ENCODE measurements at places on chromosomes 7 and 10.

DNA sequence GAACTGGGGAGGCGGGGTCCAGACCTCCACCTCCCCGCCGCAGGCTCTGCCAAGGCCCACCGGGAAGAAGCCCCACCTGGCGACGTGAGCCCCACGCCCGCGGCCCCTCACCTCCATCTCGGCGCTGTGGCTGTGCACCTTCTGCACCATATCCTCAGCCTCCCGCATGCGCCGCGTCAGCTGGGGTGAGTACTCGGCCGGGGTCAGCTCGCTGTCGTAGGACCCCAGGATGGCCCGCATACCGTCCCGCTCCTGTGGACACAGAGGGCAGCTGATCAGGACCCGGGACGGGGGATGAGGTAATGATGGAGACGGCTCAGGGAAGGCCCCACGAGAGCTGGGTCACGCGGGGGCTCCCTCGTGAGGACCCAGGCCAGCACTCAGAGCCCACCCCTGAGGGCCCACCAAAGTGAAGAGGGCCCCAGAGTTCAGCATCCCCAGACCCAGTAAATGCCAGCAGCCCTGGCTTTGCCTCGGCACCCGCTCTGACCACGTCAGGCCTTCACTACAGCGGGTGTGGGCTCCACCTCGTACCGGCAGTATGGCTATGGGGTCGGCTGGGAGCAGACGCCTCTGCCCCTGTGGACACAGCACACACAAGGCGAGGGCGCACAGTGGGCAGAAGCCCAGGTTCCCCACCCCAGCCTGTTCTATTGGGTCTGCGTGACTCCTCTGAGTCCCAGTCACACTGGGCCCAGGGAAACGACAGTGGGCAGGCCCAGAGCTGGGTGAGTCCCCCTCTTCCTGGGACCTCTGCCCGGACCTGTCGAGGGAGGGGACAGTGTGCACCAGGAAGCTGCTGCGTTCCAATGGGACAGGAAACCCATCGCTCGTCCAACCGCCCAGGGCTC lies 218.1 kb downstream of the MAD1L1 start:
- DNase-seq = no peak

- DNase-seq = no peak
Observed at GRCh38 chr7:112779667-112780066, 10.5 kb downstream of the TMEM168 start.

DNA sequence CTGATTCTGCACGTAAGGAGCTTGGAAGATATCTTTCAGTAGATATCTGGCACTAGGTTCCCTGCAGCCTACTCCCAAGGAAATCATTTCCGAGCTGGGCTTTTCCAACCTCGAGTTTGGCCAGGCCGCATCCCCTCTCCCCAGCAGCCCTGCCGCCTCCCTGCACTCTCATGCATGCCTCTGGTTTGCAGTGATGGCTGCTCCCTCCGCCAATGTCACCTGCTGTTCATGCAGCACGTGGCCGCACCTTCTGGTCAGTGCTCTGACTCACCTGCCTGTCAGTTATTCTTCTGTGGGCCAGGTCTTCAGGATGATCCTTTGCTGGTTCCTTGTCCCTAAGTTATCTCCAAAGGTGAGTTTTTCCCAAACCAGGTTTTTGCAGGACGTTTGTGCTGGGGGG lies 50.6 kb upstream of the RASGEF1A start:
- DNase-seq = no peak

DNA sequence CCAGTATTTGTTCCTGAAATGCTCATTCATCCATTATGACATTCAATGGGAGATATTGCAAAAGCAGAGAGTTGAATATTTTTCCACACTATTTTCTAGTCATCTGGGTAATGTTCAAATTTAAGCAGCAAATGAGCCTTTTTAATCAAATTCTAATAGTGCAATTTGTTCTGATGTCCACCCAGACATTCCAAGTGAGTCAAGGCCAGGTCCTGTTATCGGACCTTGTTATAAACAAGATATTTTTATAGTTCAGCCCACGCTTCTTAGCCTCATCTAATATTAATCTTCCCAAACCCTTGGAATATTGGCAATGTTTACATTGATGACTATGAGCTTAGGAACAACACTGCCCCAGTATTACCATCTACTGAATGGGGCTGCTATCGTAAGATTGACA lies 500.1 kb upstream of the PHF14 start:
- DNase-seq = no peak

DNA sequence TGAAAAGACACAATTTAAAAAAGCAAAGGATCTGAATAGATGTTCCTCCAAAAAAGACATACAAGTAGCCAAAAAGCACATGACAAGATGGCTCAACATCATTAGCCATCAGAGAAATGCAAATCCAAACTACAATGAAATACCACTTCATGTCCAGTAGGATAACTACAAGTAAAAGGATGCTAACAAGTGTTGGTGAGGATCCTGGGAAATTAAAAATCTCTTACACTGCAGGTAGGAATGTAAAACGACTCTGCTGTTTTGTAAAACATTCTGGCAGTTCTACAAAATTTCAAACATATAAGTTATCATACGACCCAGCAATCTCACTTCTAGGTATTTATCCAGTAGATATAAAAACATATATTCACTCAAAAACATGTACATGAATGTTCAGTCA lies 161.3 kb downstream of the SRPK2 start:
- DNase-seq = no peak

DNA sequence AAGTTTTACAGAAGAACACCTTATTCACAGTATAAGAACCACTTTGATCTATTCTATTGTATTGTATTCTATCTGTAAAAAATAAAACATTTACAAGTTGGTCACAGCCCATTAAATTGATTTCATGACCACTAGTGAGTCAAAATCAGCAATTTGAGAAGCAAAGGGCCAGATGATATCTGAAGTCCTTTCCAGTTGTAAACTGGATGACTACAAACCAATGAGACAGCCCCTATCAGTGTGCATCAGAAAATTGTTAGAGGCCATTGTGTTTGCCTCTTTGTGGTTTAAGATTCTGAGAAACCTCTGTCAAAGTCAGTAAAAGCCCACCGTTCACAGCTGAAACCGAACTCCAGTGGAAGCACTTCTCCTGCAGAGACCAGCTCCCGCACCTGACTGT lies 54.8 kb downstream of the TBXAS1 start:
- no peak for DNase-seq

- no peak for DNase-seq
Observed at GRCh38 chr7:157054927-157055326, 44.5 kb upstream of the MNX1 start.

DNA sequence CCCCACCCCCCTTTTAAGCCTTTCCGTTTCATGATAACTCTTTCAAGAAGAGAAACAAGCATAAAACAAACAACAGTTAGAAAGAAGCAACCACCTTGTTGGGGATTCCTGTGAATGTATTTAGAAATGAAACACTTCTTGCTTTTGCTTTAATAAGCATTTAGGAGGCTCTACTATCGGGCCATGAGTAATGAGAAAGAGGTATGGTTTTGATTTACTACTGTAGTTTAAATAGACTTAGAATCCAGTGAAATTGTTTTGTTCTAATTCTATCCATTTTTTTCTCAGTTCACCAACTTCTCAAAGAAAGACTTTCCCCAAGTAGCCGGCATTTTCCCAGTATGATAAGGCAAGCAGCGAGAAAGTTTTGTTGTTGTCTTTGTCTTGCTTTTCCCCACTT lies 168.7 kb upstream of the HABP2 start:
- no peak for DNase-seq

DNA sequence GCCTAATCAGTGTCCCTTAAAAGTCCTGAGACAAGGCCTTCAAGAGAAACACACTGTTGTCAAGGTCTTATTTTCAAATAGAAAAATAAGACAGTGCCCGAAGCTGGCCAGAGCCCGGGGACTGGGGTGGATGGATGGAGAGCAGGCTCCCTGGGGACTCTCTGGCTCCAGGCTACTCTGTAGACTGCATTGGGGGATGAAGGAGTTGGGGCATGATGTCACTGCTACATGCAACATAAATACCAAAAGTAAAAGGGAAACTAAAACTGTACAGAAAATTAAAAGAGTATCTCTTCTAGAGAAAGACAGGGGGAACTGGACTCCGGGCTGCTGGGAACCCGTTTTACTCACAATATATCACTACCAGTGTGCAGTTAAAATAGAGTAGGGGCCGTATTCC lies 629.8 kb downstream of the KCNMA1 start:
- DNase-seq = no peak

GRCh38 chr10:46516660-46517416 lies 39.6 kb downstream of the GPRIN2 start:
- no peak for DNase-seq

DNA sequence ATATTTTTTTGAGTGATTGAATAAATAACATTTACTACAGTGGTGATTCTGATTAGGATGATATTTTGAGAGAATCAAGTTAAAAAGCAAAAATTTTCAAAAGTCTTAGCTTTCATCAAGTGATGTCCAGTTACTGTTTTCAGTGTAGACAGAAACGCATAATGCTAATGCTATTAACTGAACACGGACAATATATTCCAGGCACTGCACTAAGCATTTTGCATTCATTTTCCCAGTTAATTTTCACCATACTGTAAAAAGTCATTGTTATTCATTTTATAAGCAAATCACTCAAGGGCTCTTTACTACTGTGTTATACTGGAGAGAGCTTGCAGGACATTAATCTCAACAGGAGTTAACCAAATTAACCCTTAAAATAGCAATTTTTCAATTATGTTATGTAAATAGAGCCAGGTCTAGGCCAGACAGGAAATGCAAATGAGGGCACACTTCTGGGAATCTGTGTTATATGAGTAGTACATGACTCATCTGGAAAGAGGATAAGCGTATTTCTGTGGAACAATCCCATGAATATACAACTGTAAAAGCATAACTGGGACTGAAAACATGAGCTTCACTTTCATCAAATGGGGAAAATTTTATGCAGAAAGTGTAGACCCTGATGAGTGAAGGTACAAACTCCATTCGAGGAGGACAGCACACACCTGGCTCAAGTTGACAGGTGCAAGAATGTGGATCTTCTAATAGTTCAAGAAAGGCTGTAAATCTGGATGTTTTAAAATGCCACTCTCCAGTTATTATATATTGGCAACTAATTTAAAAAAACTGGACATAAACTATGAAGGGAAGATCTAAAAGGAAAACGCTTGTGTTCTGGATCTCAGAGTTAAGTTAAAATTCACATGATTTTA lies 75.4 kb downstream of the ANK3 start:
- no peak for DNase-seq

DNA sequence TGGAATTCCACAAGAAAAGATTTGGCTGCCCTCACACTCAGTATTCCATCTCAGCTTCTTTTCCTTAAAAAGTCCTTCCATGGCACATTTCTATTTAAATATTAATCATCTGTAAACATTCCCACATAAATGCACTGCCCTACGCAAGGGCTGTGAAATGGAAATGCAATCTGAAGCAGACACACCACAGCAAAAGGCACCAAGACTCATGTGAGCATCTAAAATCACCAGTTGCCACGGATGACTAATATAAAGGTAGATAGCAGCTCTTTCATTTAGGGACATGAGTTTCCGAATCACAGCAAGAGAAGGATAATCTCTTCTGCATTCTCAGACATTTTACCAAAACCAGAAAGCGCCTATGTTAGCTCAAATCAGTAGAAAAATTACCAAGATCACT lies 31.6 kb downstream of the COA1 start:
- no peak for DNase-seq

- DNase-seq = no peak
Observed at GRCh38 chr7:130990178-130990832, 256.3 kb upstream of the KLF14 start.

DNA sequence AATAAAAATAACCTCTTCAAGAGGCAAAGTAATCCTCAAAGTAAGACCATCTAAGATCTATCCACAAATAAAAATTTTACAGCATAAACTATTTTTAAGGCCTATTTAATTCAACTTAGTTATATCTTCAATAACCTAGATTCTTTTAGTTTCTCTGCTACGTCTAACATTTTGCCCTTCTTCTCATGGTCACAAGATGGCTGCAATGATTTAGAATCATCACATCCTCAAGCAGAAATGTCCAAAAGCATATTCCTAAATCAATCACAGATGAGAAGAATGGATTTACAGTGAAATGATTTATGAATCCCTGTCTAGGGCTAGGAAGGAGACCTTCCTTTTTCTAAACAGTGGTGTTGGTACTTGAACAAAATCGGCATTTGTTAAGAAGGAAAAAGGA lies 304.7 kb downstream of the ARHGAP12 start:
- DNase-seq = no peak
